ENCODE measurements at places on chromosomes 2 and 18.

- DNase-seq = no peak
These were observed 30.3 kb upstream of the GPC1 start for GRCh38 chr2:240405133-240405532.

DNA sequence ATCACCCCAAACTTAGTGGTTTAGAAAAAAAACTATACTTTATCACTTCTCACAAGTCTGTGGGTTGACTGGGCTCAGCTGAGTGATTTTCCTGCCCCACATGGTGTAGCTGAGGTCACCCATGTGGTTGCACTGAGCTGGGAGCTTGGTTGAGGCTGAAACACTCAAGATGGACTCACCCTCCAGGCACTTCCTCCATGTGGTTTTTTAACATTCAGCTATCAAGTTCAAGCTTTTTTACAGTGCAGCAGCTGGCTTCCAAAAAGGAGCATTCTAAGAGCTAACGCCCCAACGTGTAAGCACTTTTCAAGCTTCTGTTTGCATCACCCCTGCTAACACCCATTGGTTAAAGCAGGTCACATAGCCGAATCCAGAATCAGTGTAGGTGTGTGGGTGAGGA, 105.9 kb upstream of the CREB1 start:
- no peak for DNase-seq

DNA sequence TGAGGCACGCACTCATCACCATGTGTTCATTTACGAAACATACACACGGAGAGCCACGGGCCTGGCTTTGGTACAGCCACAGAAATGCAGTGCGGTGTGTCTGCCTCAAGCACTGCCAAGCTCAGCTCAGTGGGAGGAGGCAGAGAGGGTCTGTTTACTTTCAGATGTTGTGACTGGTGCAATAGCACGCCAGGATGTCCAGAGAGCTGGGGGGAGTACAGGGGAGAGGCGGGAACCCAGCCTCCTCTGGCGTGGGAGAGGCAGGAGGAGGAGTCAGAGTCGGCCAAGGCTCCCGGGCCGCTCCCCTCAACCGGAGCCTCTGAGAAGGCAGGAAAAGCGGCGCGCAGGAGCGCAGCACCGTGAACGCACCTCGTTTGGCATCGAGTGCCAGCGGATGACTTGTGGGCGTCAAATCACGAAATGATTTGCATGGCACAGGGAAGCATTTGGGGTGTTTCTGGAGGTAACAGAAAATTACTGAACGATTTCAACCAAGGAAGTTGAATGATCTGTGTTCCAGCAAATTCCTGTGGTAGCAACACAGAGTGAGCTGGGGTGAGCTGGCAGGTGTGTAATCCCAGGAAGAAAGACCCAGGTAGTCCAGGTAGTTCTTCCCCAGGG, 143.0 kb downstream of the ZNF516 start:
- DNase-seq = no peak

DNA sequence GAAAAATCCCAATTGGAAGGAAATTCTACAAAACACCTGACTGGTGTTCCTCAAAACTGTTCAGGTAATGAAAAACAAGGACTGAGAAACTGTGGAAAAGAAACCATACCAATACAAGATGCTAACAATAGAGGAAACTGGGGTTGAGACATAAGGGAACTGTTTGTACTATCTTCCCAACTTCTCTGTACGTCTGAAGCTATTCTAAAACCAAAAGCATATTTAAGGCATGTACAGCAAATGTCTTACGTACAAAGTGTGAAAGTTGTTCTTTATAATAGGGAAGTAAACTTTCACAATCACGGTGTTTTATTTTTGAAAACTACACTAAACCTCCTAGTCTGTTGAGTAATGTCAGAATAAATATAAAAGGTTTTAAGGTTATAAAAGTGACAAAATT, 776.1 kb upstream of the RAB6C start:
- DNase-seq = no peak

- DNase-seq = no peak
These were observed 234.1 kb upstream of the ID2 start for GRCh38 chr2:8447610-8448221.
